ENCODE measurements at places on chromosomes 2 and 18.

GRCh38 chr2:42366411-42366810 lies 5.4 kb upstream of the COX7A2L start:
- no peak for DNase-seq

DNA sequence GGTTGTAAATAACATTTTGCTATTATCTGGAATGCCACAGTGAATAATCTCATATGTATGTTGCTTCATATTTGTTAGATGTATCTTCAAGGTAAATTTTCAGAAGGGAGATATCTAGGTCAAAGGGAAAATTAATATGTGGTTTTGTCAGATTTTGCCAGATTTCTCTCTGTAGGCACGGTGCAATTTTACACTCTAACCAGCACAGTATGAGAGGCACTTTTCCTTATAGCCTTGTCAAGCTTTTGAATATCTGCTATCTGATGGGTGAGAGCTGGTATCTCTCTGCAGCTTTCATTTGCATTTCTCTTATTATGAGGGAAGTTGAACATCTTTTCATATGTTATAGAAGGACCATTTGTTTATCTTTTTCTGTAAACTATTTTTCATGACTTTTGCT lies 175.7 kb upstream of the PGAP1 start:
- no peak for DNase-seq

DNA sequence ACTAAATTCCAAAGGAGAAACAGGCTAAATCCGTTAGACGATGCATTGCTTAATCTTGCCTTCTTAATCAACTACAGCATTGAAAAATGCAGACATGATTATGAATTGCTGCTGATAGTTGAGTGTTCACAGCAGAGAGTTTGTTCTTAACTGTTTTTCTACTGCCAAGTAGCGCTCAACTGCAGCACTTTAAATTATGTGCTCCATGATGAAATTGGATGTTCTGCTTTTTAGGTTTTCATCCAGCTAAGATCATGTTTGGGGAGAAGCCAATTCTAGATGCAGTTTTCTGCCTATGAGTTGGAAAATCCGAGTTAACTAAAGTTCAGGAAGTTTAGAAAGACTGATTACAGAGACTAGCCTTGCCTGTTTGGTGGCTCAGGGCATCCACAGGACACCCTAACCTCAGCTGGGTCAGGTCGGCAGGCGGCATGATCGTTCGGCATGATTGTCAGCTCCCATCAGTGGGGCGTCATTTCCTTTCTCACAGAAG lies 119.4 kb upstream of the PIEZO2 start:
- DNase-seq, result no peak

DNA sequence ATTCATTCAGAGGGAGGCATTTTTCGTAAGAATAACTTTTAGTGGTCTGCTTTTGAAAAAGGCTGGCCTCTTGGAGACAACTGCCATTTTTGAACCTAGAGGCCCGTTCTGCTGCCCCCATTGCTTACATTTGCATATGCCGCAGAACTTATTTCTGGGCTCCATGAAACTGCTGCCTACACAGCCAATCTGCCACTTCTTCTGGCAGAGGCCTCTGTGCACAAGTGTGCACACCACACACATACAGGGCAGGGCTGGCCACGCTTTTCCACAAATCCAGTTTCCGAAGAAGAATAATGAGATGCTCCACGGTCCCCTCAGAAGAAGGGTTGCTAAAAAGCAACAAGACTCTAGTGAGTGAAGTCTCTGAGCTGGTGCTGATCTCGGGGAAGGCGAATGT lies 56.2 kb downstream of the TMEM200C start:
- DNase-seq, result no peak

- DNase-seq, result no peak
These were observed 275.7 kb upstream of the KYNU start for GRCh38 chr2:142601794-142602193.

DNA sequence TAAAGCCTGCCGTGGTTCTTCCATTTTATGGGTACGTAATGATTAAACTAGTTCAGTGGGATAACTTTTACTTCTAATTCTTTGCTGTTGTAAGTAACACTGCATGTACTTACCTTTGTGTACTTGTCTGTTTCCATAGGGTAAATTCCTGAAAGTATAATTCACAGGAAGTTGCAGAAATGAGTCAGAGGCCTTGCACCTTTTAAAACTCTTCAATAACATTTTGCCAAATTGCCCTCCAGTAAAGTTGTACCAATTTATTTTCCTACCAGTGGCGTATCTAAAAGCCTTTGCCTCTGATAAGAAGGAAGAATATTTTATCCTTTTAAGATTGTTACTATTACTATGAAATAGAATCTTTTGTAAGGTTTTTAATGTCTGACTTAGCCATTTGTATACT lies 65.1 kb downstream of the CAB39 start:
- no peak for DNase-seq

DNA sequence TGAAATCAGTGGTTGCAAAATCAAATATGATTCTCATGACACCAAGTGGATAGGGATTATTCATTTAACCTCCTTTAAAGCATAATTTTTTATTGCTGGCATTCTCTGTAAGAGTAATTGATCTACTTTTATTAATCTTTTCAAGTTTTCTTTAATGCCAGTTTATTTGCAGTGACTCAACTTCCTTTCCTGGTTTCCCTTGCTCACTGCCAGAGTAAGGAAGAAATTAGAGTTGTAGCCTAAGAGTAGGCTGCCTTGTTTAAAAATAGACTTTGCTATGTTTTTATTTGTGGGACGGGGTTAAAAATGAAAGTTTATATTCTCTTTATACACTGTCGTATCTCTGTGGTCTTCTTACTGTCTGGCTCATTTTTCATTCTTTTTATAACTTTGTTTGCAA lies 148.6 kb downstream of the WDR7 start:
- no peak for DNase-seq

GRCh38 chr2:49936965-49937364 lies 782.6 kb upstream of the FSHR start:
- no peak for DNase-seq

DNA sequence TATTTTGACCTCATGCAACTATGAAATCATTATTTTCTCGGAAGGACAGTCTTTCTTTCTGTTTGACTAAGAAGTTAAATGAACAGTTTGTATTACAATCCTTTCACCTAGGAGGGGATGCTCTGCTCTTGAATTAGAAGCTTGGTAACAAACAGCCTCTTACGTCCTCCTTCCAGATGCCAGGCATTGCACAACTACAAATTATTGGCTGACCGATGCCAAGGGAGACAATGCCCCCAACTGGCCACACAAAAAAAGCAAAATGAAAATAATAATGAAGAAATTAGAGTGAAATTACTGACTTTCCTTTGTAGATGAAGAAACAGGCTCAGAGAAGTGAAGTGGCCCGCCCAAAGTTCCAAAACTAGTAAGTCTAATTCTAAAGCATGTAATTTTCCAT lies 177.9 kb downstream of the CYRIA start:
- no peak for DNase-seq

DNA sequence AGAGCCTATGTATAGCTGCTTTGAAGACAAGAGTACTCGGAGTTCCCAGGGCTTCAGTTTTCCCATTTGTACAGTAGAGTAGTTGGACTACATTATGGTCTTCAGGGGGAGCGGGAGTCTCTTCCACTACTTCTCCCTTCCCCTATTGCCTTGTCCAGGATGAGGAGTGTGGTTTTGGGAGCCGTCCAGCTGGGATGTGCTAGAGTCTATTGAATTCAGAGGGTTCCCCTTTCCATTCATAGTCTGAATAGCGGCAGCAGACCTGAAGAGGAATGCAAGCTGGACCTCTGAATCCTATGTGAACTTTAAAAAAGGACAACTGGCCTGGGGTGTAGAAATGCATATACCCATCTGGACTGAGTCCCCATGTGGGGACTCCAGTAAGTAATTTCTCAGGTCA lies 43.5 kb upstream of the EPG5 start:
- DNase-seq, result no peak

DNA sequence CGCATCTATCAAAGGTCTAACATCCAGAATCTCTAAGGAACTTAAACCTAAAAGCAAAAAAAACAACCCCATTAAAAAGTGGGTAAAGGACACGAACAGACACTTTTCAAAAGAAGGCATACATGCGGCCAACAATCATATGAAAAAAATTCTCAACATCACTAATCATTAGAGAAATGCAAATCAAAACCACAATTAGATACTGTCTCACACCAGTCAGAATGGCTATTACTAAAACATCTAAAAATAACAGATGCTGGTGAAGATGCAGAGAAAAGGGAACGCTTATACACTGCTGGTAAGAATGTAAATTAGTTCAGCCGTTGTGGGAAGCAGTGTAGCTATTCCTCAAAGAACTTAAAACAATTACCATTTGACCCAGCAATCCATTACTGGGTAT lies 38.0 kb downstream of the PPP3R1 start:
- no peak for DNase-seq

Measured in T-cell (primary cell).